ENCODE measurements at places on chromosomes 6 and 20.
A peak's percentile ranks its signal among the peaks of the same experiment; 100 is the strongest.

DNA sequence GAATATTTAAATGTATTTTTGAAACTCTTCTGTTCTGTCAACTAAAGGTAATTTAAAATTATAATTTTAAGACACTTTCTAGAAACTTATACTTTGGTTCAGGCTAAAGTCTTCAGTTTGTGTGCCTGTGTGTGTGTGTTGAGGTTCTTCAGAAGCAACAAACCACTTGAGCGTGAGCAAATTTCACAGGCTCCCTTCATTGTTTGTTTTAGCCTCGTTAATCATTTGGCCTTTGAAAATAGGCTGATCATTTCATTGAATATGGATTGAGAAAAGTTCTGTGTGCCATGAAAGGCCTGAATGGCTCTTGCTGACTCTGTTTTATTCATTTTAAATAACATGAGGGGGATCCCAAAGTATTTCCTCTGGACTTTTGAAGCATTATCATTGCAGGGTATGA is 420.1 kb downstream of the CDKAL1 start:
- peak; percentile 88 for DNase-seq

DNA sequence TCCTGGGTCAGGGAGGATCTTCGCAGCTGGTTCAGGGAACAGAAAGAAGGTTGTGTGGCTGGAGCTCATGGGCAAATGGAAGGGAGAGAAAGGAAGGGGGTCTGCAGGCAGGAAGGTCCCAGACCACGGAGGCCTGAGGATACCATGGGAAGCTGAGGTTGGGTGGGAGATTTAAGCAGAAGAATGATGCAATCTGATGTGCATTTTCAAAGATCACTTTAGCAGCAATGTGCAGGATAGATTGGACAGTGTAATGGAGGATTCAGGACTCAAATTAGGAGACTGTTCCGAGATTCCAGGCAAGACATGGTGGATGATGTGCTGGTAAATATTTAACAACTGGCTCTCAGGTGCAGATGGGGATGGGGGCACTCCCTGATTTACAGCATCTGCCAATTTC is 5.8 kb upstream of the RRBP1 start:
- no peak for DNase-seq

GRCh38 chr20:47586649-47587294 is 85.1 kb downstream of the NCOA3 start:
- DNase-seq = no peak

GRCh38 chr6:26195924-26196845 is 109.0 kb downstream of the HFE start:
- DNase-seq = no peak

DNA sequence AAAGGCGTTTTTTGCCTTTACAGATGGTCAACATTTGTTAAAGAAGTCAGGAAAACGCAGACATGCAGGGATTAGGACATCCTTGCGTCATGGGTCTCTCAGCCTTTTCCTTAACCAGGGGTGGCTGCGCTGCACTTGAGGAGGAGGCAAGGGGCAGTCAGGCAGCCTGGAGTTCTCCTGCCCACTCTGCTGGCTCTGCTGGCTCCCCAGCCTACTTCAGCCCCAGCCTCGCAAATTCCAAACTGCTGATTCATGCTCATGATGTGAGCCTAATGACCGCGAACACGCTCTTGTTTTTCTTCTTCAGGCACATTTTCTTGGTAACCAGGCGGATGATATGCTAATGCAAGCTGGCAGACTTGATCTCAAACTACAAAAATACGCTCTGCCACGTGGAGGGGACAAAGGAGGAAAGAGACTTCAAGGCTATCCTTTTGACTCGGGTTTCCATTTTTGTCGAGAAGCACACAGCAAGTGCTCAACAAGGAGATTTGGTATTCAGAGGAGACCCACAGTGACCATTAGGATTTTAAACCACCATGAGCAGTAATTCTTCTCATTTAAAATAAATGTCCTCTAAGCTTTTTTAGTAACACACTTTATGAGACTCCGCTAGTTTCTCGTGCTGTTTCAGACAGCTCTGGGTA is 290.3 kb upstream of the STXBP5 start:
- DNase-seq = no peak

GRCh38 chr6:70549327-70549726 is 17.4 kb upstream of the SDHAF4 start:
- no peak for DNase-seq

GRCh38 chr20:5128886-5129285 is 2.1 kb downstream of the CDS2 start:
- no peak for DNase-seq

- DNase-seq = no peak
These were observed 2.9 kb upstream of the TRMT11 start for GRCh38 chr6:125983246-125983945.

- DNase-seq = no peak
These were observed 298.6 kb upstream of the THEMIS start for GRCh38 chr6:128199461-128199860.

- no peak for DNase-seq
These were observed 440.9 kb downstream of the BTBD3 start for GRCh38 chr20:12358655-12359009.

- no peak for DNase-seq
These were observed 10.0 kb downstream of the SLCO4A1 start for GRCh38 chr20:62652041-62652893.

- no peak for DNase-seq
These were observed 20.0 kb upstream of the GABRR1 start for GRCh38 chr6:89237158-89237557.

GRCh38 chr6:118485601-118486550 is 62.2 kb upstream of the PLN start:
- no peak for DNase-seq

GRCh38 chr6:30682143-30683117 is 4.0 kb downstream of the PPP1R18 start:
- no peak for DNase-seq

GRCh38 chr6:168413856-168414255 is 27.1 kb upstream of the SMOC2 start:
- no peak for DNase-seq

DNA sequence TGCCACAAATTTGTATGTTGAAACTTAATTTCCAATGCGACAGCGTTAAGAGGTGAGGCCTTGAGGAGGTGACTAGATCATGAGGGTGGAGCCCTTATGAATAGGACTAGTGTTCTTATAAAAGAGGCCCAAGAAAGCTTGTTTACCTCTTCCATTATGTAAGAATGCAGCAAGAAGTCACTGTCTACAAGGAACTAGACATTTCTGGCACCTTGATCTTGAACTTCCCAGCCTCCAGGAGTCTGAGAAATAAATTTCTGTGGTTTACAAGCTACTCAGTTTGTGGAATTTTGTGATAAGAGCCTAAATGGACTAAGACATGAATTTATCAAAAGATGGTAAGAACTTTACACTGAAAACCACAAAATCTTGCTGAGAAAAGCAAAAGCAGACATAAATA is 173.6 kb upstream of the SGK1 start:
- no peak for DNase-seq

DNA sequence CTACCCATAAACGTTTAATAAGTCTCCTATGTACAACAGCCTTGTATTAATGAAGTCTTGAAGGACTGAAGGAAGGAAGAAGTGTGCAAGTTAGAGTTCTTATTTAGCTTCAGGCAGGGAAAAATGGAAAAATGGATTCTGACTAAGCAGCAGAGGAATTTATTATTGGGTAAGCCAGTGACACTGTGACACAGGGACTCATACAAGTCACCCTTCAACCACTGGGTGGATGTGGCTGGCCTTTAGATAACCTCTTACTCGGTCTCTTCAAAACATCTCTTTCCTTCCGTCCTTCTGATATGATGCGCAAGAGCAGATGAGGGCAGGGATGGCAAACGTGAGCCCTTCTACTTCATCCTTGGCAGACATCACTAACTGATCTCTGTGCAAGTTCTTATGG is 145.6 kb downstream of the DHX35 start:
- DNase-seq = no peak

DNA sequence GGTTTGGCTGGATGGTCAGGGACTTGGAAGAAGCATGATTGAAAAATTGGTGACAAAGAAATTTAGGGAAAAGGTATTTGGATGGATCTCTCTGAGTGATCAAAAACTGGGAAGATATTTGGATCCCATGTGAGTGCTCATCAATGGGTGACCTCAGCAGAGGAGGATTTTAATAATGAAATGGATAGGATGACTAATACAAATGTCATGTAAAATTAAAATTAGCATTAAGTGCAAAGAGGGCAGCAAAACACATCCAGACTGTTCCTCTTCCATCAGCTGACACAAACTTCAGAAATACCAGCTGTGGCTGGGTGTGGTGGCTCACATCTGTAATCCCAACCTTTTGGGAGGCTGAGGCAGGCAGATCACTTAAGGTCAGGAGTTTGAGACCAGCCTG is 151.7 kb downstream of the THBS2 start:
- DNase-seq = no peak

GRCh38 chr20:63886054-63886419 is 8.9 kb upstream of the DNAJC5 start:
- no peak for DNase-seq

- no peak for DNase-seq
These were observed 217.3 kb upstream of the SULF2 start for GRCh38 chr20:48002517-48002970.

DNA sequence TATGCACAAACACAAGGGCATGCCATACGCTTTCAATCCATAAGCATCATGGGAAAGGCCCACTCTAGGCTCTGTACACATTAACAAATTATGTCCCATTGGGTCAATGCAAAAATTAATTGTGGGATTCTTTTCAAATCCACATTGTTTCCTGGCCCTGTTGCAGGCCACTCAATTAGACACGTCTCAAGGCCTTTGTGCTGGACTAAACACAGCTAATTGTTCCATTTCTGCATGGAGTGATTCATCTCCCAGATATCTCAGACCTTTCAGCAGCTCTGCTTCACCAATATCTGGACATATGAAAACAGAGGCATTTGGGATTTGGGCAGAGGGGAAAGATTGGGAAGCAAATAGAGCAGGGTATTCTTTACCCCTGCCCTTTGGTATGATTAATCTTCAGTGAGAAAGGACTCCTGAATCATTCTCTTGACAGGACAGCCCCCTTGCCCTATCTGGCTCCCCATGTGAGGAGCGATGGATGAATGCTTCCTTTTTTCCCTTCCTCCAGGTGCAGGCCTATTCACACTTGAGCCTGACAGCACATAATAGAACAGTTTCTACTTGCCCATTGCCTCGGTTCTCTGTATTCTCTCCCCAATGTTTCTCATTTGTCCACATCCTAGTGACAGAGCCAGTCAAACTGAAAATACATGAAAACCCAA is 547.6 kb downstream of the HAO1 start:
- no peak for DNase-seq

- no peak for DNase-seq
These were observed 351.0 kb downstream of the BCKDHB start for GRCh38 chr6:80457439-80457933.

GRCh38 chr6:33052627-33053026 is 20.8 kb downstream of the HLA-DPA1 start:
- DNase-seq = no peak

DNA sequence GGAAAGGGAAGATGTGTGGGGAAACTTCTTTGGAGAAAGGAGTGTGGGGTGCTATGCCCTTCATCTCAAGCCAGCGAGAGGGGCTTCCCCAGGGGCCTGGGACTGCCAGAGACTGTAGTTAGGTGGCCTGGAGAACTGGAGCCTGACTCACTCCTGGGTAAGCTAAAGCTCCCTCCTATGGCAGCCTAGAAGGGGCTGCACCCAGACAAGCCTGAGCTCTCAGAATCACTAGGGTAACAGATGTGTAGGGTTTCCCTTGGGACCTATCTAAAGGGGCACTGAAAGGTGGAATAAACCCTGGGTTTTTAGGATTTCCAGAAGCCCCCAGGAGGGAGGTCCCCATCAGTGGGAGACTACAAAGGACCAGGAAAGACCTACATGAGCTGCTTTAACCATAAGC is 1.6 kb upstream of the ARMC2 start:
- no peak for DNase-seq

GRCh38 chr20:44621325-44621724 is 30.2 kb downstream of the ADA start:
- no peak for DNase-seq

- no peak for DNase-seq
These were observed 327.9 kb upstream of the MARCKS start for GRCh38 chr6:113529196-113529595.

GRCh38 chr6:170270984-170271593 is 19.8 kb downstream of the DLL1 start:
- DNase-seq = no peak

DNA sequence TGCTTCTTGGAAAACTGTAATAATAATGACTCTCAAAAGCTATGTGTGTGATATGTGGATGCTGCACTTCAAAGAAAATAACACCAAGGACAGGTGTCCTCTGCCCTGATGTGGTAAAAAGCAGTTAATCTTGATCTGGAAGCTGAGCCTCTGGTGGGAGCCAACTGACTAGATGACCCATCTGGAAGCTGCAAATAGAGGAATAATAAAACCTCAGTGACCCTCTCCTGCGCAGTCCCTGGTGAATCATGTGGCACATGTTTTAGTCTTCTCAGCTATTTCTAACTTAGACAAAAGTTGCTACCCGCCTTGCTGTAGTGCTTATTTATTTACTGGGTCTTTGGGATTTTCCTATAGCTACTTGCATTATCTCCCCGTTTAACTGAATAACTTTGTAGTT is 47.3 kb downstream of the TP53INP2 start:
- no peak for DNase-seq

Measured in NCI-H1417 treated with DMSO at 0.1 percent for 48 hours (cell line).